GM13977 (cell line): ENCODE measurements at places on chromosomes 12 and 14.

- DNase-seq = no peak
These were observed 72.9 kb downstream of the LMNTD1 start for GRCh38 chr12:25480145-25480544.

DNA sequence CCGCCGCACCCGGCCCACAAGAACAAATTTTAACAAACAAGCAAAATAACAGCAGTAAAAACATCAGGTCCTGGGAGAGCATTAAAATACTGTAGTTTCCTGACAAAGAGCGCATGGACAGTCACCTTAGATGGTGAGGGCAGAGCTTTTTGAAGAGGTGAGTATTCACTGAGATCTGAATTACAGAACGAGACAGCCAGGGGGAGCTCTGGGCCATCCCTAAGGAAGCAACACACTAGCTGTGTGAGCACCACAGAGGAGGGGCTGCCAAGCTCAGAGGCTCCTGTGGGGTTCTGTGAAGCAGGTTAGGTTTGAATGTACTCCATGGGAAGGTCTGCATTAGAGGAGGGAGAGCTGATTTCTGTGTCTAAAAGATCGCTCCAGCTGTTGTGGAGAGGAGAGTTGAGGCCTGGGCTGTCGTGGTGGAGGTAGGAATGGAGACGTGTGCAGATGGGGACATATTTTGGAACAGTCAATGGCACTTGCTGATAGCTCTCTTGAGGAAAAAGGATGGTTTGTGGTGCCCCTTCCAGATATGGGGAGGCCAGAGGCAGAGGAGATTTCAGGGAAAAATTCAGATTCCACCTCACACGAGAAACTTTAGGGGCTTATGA is 72.9 kb downstream of the TRAFD1 start:
- peak; percentile 75 for DNase-seq

DNA sequence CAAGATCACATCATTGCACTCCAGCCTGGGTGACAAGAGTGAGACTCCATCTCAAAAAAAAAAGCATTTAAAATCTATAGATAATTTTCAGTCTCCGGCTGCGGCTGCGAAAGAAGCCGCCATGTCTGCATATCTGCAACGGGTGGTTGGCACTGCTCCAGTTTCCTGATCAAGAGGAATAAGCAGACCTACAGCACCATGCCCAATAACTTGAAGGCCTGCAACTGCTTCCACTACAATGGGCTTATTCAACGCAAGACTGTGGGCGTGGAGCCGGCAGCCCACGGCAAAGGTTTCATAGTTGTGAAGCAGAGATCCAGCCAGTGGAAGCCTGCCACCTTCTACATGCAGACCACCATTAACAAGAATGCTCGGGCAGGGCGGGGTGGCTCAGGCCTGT is 30.6 kb upstream of the EID3 start:
- no peak for DNase-seq

- no peak for DNase-seq
These were observed 23.2 kb downstream of the RAP1B start for GRCh38 chr12:68633614-68634558.

- no peak for DNase-seq
These were observed 77.9 kb downstream of the NINJ2 start for GRCh38 chr12:585062-586061.

DNA sequence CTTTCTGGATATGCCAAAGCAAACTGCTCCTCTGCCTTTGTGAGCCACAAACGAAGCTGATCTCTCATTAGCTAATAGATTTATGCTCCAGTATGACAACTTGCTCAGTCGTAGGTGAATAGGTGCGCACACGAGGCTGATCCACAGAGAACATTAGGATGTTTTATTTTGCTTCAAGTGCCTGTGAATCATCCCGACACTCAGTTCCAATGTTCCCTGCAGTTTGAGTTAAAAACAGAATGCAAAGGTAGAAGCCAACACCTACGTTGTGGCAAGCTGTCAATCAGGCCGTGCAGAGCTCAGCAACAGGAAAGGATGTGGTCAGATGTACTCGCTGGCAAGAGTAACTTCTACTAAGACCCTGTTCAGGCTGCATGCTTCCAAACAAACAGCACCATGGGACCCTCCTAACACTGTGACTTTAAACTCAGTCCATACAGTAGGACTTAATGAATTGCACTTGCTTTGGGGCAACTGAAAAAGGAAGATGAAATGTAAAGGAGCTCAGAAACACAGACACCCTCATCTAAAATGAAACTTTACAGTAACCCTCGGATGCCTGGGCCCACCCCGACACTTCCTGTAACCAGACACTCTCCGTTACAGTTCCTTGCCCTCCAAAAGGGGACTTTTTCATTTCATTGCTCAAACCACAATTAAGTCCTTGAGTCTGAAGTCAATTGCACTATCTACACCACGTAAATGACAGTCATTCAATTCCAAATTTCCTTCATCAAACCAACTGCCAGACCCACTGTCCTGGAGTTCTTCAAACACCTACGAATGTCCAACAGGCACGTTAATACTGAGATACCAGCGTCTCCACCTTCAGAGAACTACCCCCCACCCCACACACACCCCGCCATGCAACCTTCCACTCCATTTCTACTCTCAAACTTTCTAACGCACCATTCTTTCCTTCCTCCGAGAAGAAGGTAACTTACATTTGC is 1.6 kb downstream of the CCDC88C start:
- DNase-seq = peak; percentile 85

DNA sequence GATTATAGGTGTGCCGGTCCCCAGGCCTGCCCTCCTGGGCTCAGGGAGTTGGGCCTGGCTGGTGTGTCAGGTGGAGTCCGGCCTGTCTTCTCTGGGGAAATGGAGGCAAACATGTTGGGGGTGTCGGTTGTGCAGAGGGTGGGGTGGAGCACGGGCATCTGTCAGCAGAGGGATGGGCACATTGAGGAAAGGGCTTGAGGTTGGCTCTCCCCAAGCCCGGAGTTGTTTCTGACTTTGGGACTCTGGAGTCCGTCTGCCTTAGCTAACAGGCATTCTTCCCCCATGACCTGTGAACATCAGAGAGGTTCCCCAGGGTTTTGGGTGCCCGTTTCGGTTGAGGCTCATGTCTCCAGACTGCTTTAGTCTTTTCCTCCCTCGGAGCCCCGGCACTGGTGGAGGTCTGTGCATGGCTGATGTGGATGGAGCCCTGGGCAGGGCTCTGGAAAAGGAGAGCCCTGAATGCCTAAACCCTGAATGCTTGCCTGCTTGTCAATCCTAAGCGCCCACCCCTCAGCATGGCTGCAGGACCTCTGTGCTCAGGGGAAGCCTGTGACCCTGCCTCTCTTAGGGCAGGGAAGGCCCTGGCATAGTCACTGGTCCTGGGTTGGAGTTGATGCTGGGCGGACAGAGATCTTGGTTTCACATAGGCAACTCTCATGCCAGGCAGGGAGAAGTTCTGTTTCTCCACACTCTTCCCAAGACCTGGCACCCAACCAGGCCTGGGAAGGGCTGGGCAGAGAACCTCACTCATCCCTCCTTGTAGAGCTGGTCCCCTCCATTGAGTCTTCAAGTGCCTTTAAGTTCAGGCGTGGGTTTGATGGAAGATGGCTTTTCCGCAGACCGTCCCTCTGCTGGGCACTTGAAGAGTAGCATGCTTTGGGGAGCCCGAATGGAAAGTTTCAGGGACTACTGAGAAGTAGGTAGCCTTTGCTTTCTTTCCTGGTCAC is 12.9 kb downstream of the NYNRIN start:
- peak; percentile 80 for DNase-seq

DNA sequence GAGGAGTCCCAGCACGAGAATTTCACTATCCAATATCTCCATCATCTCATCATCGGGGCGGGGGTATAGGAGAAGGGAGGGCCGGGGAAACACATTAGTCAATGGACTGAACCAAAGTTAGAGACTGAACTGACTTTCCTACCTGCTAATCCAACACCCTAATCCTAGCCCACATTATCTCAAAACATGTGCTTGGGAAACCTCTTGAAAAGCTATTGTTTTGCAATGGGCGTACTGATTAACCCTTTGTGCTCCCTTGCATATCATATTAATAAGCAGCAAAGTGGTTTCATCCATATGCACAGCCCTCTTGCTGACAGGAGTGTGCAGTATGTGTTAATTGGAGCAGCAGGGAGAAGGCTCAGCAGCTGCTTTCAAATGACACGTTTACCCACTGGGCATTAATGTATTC is 125.7 kb upstream of the GRIP1 start:
- no peak for DNase-seq

- DNase-seq = no peak
These were observed 188.9 kb downstream of the ADAMTS20 start for GRCh38 chr12:43362910-43363694.

- no peak for DNase-seq
These were observed 6.7 kb downstream of the ITGA5 start for GRCh38 chr12:54412348-54412747.

DNA sequence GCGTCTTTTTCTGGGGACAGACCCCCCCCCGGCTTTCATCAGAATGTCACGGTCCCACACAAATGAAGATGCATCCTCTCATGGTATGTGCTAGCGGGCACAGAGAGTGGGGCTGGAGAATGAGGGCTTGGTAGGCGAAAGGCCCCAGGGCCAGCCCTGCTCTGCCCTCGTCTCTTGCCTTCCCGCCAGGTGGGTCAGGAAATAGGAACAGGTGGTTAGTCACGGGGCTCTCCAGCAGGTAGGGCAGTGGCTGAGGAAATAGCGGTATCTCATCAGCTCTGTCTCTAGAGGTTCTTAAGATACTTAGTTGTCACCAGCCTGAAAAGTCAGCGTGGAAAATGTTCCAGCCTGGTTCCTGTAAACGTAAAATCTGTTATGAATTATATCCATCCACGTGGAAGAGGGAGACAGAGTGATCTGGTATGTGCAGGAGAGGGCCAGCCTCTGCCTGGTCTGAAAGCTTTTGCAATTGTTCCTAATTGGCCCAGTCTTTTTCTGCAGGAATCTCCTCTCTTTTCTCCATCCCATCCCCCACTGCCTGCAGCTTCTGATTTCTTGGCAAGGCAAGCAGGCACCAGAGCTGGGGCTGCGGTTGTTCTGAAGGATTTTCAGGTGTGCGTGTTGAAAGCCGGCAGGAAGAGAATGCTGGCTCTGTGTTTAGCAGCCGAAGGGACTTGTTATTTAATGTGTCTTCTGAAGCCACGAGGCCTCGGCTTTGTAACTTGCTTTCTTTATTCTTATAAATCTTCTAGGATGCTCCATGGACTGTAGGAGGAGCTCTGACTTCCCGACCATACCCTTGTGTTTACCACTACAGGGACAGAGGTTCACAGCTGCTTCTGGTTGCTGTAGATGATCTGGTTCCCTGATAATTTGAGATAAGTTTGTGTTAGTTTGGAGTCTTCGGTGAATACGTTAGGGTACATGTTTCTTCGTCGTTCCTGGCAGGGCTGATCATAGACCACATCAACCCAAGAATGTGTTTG is 131.1 kb downstream of the CACNA1C start:
- no peak for DNase-seq

DNA sequence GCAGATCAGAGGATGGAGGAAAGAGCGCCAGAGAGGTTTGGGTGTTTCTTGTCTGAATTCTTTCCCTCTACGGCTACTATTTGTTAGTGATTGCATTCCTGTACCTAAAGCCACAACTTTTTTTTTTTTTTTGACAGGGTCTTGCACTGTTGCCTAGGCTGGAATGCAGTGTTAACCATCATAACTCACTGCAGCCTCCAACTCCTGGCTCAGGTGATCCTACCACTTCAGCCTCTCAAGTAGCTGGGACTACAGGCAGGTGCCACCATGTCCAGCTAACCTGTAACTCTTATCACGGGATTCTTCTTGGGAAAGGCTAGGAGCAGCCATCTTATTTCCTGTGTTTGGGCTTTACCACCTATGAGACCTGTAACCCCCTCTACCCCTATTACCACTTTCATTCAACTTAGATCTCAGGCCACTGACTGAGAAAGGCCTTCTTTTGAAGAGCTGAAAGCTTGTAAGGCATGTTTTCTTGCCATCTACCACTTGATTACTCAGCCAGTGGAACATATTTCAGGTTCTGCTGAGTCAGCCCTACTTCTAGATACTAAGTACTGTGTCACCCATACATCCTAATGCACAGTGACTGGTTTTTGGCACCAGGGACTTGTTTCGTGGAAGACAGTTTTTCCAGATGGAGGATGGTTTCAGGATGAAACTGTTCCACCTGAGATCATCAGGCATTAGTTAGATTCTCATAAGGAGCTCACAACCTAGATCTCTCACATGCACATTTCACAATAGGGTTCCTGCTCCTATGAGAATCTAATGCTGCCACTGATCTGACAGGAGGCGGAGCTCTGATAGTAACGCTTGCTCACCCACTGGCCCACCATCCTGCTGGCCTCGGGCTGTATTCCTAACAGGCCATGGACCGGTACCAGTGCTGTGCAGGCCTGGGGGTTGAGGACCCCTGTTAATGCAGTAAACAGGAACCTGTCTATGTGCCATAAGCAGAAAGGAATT is 6.9 kb downstream of the VEZT start:
- no peak for DNase-seq

GRCh38 chr14:22689199-22689598 is 45.0 kb upstream of the OR6J1 start:
- DNase-seq = no peak

- DNase-seq = no peak
These were observed 56.2 kb downstream of the SDR9C7 start for GRCh38 chr12:56878010-56878339.

DNA sequence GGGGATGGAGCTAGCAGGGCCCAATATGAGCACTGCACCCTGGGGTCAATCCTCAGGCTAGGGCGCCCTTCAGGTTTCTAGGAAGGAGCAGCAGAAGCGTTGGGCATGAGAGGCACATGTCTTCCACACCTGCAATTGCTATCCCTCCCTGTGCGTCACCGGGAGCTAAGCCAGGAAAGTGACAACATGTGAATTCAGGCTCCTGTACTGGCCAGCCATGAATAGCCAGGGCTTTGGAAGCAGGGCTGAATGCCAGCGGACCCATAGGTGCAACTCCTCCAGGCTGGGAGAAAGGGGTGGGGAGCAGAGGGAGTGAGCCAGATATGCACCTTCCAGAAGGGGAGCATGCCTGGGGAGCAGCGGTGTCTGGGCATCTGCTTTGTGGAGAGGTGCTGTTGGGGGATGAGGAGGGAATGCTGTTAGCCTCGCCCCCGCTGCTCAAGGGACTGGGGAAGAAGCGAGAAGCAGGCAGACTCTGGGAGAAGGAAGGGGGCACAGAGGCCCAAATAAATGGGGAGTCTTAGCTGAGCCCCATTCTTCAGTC is 6.1 kb downstream of the HOXC5 start:
- no peak for DNase-seq

GRCh38 chr12:30646821-30647220 is 48.8 kb downstream of the IPO8 start:
- no peak for DNase-seq

GRCh38 chr12:10358969-10359368 is 30.9 kb downstream of the KLRK1 start:
- DNase-seq = no peak

DNA sequence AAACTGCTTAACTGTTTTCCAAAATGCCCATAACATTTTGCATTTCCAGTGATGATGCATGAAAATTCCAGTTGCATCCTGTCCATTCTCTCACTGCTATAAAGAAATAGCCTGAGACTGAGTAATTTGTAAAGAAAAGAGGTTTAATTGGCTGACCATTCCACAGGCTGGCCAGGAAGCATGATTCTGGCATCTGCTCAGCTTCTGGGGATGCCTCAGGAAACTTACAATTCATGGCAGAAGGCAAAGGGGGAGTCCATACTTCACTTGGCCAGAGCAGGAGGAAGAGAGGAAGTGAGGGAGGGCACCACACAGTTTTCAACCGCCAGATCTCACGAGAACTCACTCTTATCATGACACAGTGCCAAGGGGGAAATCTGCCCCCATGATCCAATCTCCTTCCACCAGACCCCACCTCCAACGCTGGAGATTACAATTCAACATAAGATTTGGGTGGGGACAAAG is 18.2 kb upstream of the CLEC2D start:
- no peak for DNase-seq
